Activated CD4-positive, alpha-beta T cell treated with anti-CD3 and anti-CD28 coated beads, Interleukin-2, amount 50 U/mL, for 48 hours (primary cell): ENCODE measurements at places on chromosomes 2 and 18.
A peak's percentile ranks its signal among the peaks of the same experiment; 100 is the strongest.

DNA sequence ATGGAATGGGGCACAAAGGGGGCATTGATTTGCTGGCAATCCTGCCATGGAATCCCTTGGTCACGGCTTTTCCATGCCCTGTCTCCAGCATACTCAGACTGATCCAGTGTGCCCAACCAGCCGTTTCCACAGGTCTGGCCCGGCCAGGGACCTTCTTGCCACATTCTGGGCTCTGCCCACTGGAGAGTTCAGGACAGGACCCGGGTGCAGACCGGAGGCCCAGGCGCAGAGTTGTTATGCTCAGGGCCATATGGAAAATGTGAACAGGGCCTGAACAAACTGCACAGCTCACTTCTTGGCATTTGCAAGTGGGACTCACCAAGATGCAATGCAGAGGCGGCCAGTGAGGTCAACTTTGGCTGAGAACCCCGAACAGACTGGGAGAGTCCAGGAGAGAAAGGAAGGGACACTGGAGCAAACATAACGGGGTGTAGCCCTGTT, 15.6 kb upstream of the ASAP2 start:
- DNase-seq: no peak

- DNase-seq: no peak
Observed at GRCh38 chr2:45681675-45682074, 30.2 kb downstream of the PRKCE start.

- no peak for DNase-seq
Observed at GRCh38 chr2:170236680-170237047, 58.7 kb downstream of the MYO3B start.

DNA sequence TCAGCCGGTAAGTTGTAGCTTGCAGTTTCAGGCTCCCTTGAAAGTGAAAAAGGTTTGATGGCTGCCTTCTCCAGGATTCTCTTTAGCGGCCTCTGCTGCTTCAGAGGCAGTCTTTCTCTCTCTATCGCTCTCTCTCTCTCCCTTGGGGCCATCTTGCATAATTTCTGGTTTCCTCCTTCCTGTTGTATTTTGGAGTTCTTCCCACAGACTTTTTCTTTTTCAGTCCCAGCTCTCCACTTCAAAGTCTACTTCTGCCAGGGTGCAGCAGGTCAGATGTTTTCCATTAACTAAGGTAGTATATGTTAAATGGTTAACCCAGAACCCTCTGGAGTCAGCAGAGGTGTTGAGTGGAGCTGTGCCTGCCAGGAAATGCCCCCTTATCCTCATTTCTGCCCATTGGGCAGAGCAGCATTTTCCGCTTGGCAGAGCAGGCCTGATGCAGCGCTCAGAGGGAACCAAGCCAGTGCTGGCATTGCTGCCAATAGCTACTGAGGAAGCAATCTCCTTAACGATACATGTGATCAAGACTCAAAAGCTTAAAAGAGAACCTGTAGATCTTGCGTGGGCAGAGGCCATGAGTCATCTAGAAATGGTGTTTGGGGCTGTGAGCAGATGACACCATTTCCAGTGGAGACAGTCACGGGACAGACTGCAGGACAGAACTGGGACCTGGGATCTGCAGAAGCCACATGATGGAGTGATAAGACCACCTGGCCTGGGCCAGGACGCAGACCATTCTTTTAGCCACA, 20.8 kb downstream of the DBI start:
- DNase-seq: peak; percentile 50

GRCh38 chr2:36371928-36372391, 16.4 kb downstream of the CRIM1 start:
- DNase-seq: no peak

GRCh38 chr2:221915926-221916325, 343.8 kb upstream of the EPHA4 start:
- DNase-seq: no peak

DNA sequence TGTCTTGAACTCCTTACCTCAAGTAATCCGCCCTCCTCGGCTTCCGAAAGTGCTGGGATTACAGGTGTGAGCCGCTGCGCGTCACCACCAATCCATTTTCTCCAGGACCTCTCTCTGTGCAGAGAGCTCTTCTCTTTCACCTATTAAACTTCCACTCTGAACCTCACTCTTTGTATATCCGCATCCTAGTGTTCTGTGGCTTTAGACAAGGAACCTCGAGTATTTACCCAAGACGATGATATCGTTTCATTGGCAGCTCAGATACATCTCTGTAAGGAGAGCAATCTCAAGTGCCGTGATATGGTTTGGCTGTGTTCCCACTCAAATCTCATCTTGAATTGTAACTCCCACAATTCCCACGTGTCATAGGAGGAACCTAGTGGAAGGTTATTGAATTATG, 15.1 kb upstream of the WDR33 start:
- no peak for DNase-seq

- no peak for DNase-seq
Observed at GRCh38 chr2:223997938-223998337, 40.7 kb downstream of the MRPL44 start.

GRCh38 chr2:223576873-223577272, 25.3 kb downstream of the SCG2 start:
- DNase-seq: no peak

GRCh38 chr18:23049698-23050373, 85.4 kb upstream of the CABLES1 start:
- DNase-seq: no peak

GRCh38 chr2:85455552-85456090, 37.1 kb downstream of the SH2D6 start:
- DNase-seq: no peak

DNA sequence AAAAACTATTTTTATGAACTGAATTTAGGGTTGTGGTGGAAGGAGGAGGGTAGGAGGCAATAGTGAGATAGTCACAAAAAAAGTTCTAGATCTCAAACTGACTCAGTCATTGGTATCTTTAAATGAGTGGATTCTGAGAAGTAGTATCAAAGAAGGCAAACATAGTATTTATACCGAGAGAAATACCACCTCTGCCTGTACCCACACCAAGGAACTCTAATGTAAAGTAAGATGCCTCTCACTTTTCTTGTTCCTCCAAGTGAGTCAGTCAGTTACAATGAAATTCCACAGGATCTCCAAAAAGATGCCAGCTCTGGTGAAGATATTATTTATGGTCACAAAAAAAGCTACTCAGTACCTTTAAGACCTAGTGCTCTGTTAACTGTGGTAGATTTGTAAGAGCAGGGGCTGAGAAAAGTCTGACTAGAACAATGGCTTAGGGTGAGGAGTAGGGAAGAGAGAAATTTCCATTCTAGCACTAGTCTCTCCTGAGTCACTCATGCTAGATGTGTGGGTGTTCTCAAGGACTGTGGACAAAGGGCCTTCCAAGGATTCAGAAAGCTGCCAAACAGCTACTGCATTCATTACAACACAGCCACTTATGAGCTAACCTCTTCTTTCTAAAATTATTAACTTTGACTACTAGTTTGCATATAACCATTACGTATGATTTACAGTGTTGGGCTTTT, 36.3 kb downstream of the YWHAQ start:
- DNase-seq: no peak

- DNase-seq: no peak
Observed at GRCh38 chr2:65548576-65549256, 116.3 kb upstream of the SPRED2 start.

DNA sequence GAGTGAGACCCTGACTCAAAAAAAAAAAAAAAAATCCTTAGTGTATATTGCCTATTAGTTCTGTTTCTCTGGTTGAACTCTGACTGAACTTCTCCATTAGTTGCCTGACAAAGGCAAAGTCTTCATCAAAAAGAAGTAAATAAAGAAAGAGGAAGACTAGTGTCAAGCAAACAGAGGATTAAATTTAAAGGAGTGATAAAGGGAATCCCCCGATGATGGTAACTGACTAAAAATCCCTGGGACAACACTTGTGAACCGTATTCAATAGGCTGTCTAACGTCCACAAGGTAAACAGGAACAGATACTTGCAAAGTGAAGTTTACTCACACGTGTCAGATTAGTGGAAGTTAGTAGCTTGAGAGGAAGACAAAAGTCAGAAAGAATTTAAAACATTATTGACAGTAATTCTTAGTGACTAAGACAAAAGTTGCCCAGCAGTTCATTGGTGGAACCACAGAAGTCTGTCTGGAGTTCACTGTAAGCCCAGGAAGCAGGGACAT, 26.2 kb upstream of the SPOPL start:
- no peak for DNase-seq

- no peak for DNase-seq
Observed at GRCh38 chr18:50749421-50749820, 70.4 kb downstream of the MRO start.

DNA sequence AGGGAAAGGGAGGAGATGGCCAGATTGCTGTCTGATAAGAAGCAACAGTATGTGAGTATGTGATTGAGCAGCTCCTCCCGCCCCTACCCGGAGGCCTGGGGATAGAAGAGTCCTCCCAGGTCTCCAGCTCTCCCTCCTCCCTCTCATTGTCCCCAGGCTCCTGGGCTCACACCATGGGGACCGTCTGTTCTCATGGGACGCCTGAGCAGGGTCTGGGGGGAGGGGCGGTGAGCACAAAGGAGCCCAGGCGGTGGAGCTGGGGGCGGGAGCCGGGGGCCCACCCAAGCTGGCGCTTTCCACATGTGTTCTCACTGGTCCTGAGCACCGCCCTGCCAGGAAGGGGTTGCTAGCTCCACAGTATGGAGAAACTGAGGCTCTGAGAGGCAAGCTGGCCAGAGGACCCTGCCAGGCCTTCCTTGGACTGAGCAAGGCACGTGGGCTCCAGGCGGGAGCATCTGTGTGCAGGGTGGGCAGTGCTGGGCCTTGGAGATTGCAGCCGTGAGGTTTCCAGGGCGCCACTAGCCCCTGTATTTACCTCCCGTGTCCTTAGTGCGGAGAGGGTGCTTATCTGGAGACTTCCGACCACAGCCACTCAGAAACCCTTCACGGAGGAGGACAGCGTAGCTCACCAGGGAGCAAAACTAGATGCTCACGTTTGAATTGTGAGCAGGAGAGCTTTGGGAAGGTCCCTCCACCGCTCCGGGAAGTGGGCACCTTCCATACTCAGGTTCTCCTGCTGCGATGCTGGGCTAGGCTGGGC, 37.4 kb downstream of the PDIA6 start:
- no peak for DNase-seq

DNA sequence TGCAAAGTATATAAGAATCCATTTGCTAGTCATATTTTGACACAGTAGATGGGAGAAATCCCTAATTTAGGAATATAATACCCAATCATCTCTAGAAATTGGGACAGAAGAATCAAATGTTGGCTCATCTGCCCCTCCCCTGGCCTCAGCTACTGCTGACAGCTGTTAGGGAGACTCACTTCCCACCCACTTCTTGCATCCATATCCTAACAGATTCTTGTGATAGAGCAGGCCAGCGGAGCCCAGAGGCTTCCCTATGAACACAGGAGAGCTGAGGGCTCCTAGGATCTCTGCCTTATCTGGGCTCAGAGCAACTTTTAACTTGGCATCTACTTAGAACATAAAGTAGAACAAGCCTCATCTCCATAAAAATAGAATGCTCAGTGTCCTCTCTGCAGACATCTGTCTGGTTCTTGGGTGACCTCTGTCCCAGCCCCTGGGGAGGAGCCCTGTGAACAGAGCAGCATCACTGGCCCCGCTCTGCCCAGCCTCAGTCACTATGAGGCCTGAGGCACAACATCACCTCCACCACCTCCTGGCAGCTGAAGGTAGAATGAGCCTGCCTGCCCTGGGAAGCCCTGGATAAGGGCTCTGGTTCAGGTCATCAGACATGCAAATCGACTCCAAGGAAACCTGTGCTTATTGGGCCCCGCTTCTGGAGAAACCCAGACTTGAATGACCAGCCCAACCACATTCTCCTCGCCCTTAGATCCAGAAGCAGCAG, 229.7 kb downstream of the ANKRD36B start:
- DNase-seq: no peak

DNA sequence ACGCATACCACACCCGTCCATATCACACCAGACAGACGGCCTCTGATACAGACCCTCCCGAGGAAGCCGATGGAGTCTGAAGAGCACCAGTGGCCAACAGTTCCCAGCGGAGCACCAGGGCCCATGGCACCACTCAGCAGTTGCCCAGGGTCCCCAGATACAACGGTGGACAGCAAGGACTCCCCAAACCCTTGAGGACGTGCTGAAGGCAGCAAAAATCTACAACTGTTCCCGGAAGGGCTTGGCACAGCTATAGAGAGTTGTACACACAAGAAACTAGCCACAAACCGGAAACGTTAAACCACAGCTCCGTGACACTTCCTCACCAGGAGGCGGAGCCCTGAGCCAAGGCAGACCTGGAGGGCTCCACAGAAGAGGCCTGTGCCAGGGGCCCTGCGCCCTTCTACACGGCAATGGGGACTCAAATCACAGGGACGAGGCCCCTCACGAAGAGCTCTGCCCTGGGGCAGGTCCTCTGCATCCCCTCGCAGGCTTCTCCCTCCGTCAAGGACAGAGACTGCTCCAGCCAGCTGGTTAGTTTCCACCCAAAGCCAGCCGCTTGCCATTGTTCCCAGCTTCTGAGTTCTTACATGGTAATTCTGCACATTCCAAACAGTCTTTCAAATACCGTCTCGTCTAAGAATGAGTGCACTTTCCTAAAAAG, 133.4 kb downstream of the HDAC4 start:
- peak; percentile 83 for DNase-seq

DNA sequence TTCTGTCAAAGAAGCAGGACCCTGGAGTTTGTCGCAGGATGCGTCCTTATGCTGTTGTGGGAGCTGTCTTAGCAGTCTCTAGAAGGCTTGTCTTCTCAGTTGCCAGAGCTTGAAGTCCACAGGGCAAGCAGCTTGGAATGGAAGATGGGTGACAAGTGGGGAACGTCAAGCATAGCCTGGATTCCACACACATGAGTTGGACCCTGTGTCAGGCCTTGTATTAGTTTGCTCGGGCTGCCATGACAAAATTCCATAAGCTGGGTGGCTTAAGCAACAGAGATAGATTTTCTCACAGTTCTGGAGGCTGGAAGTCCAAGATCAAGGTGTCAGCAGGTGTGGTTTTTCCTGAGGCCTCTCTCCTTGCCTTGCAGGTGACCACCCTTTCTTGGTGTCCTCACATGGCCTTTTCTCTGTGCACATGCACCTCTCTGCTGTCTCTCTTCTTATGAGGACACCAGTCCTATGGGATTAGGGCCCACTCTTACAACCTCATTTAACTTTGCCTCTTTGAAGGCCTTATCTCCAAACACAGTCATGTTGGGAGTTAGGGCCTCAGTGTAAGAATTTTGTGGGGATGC, 51.3 kb downstream of the THNSL2 start:
- DNase-seq: no peak

DNA sequence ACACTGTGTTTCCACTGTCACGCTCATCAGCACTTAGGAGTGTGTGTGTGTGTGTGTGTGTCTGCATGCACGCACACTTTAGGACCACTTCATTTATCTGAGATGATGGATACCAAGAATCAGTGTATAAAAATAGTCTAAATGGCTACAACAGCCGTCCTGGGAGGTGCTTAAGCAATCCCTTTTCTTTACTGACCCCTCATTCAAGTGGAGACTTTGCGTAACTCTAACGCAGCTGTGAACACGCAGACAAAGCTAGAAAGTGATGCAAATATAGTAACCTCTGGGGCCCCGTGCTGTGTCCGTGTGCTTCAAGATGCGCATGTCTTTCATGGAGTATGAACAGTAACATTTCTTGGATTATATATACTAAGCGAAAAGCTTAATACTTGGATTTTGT, 40.4 kb upstream of the RBM44 start:
- DNase-seq: no peak
